ENCODE measurements at places on chromosomes 5 and 9.
A peak's percentile ranks its signal among the peaks of the same experiment; 100 is the strongest.

GRCh38 chr5:151338734-151339133 is 8.6 kb downstream of the SLC36A2 start:
- DNase-seq, result no peak

DNA sequence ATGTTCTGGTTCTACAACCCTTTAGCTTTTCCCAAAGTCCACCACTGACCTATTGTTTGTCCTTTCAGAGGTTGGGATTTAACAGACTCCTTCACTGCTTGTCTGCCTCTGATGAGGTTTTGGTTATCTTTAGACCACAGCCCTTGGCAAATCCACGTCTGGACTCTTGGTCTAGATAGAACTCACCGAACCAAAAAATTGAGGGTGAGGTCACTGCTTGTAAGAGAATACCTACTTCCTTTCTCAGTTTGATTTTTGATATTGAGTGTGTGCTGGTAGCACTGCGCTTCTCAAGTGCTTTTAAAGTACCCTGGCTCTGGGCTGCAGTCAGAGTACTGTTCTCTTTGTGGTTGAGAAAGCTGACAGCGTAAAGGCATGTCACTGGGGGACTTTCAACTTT is 61.7 kb downstream of the JMY start:
- no peak for DNase-seq

GRCh38 chr5:133453831-133454230 is 158.5 kb downstream of the FSTL4 start:
- no peak for DNase-seq

DNA sequence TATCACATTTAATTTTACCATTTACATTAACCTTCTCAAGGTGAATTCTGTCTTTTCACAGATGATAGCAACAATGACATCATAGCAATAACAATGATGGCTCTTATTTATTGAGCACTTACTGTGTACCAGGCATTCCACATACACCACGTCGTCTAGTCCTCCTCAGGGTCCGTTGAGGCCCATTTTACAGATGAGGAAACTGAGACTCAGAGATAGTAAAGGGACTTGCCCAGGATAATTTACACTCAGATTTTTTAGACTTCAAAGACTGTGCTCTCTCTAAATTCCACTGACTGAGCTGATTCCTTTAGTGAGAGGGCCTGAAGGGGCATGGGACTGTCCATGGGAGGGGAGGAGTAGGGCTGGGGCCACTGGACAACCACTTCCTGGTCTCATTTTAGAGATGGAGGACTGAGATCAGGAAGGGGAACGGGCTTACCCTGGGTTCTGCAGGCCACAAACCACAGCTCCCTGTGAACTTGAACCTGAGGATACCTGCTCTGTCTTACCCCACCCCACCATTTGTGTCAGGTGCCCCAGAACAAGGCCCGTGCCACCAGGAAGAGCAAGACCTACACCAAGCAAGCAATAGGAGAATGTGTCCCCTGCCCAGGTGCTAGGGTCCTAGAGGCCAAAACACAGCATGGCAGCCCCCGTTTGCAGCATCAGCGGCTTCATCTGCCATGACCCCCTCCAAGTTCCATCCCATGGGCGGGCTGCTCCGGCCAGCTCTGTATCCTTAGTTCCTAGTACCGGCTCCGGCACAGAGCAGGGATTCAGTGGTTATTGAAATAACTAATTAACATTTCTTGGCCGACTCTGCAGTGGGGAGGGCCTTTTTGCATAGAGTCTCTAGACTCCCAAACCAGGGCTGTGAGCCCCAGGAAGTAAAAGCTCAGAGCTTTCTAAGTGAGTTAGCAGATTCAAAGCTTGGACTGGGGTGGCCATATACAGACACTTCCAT is 96.6 kb downstream of the RGS3 start:
- DNase-seq, result no peak

DNA sequence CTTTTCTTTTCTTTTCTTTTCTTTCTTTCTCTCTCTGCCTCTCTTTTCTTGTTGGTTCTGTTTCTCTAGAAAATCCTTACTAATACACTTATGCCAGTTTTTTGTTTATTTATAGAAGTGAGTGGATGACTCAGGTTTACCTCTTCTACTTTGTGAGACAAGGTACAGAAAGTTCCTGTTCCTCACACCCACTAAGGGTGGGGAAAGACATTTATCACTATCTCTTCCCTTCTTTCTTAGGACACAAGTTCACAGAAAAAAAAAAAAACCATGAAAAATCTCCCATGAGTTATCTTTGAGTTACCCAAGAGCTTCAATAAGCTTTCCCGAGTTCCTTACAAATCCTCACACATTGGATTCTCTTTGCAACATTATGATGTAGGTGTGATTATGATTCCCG is 60.9 kb upstream of the CD180 start:
- DNase-seq, result no peak

GRCh38 chr5:119250946-119251901 is 104.6 kb upstream of the TNFAIP8 start:
- DNase-seq, result no peak

GRCh38 chr9:68581696-68582095 is 41.0 kb upstream of the TMEM252 start:
- DNase-seq, result no peak

DNA sequence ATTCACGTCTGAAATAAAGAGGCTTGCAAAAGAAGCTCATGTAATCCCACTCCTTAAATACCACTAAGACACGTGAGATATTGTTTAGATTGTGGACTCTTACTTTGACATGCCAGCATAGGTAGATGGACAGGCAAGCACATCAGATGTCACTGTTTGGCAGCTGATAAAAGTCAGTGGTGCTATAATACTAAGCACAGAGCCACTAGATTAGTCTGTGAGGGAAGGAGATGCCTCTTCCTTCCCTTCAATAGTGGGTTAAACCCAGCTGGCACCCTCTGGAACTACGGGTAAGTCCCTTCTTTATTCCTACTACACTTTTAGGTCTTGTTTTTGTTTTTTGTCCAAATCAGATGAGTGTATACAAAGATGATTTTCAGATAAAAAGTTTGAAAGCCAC is at the start of gene MYOT:
Gene MYOT (plus strand): TSS at position 197 of the 400 bp plus-strand sequence. CDS start 2,792 bp downstream, outside the sequence.
- no peak for DNase-seq

- peak; percentile 28 for DNase-seq
Measured at GRCh38 chr5:56763711-56764466, 51.5 kb upstream of the MAP3K1 start.

DNA sequence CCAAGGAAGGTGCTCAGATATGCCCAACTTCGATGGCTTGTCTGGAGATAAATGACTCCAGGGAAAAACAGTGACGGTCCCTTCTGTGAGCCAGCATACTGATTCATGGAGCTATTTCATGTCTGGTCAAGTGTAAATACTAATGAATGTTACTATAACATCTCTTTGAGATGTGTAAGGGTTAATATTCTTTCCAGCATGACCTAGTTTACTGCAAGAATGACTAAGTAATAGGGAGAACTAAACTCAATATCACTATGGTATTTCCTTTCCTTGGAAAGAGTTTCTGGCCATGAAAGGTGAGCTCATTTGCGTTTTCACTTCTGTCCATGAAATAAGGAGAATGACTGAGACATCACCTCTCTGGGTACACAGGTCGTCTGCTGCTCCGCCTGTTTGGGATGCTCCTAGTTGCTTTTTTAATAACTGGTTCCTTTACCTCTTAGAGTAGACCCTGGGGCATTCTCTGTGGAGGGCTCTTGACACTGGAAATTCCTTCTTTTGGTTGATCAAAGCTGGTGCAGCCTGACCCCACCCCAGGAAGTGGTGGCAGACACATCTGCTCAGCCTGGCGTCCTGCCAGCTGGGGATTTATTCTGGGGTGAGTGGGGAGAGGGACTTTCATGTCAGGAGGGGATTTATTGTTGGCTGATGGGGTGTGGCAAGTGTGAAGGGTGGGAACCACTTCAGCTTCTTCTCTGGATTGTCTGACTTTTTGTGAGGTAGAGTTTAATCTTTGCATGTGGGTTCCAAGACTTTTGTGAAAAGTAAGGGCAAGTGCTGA is 250.0 kb upstream of the MPDZ start:
- no peak for DNase-seq

GRCh38 chr9:122366074-122366660 is 4.7 kb upstream of the PTGS1 start:
- no peak for DNase-seq

DNA sequence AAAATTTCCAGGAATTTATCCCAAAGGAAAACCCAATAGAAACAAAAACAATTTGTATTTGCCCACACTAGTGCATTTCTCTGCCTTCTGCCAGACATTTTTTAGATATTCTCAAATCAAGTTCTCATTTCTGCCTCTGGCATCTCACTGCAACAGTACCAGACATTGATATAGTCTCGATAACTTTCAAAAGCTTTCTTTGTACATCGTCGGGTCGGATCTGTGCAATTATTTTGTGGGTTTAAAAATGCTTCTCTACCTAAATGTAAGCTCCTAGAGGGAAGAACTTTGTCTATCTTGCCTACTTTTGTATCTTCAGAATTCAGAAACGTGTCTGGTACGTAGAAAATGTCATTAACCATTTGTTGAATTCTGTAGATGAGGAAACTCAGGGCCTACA is 125.5 kb upstream of the LIFR start:
- no peak for DNase-seq

GRCh38 chr5:117207088-117207668 is 632.6 kb upstream of the SEMA6A start:
- no peak for DNase-seq

DNA sequence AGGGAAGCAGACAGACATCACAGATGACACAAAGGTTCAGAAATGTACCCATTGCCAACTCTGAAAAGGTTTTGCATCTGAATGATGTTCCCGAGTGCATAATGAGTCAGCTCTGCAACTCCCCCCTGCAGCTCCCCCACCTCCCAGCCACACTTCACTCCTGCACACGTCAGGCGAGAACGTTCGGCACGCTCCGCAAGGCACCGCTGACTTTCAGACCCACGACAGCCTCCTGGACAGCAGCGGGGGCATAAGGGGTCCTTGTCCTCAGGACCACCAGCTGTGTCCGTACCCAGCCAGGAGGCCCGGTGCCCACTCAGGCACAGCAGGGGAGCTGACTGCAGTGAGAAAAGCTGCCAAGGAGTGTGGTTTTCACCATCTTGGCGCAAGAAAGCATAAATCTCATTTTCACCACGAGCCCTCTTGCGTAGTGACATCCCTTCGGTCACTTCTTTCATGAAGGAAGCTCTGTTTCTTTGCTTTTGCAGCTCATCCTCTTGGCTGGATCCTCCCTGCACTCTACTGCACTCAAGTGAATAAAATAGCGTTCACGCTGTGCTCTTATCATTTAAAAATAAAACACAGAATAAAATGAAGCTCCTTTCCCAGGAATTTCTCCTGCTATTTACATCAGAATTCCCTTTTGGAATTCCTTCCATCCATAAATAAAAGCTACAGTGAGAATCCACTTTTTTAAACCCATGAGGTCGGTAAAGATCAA is 9.9 kb downstream of the GFPT2 start:
- DNase-seq, result peak; percentile 41

Data from globus pallidus (tissue), 1 donor.